Progenitor cell of endocrine pancreas (in vitro differentiated cells): ENCODE measurements at places on chromosomes 12 and 14.
A peak's percentile ranks its signal among the peaks of the same experiment; 100 is the strongest.

DNA sequence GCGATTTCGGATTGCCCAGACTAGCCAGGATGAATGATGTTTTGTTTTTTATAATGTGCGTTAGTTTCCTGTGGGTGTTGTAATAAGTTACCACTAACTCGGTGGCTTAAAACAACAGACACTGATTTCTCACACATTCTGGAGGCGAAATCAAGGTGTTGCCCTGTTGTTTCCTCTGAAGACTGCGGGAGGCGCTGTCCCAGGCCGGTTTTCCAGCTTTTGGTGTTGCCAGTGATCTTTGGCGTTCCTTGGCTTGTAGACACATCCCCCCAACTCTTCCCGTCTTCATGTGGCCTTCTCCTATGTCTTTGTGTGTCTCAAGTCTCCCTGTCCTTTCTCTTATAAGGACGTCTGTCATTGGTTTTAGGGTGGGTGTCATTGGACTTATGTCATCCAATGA is 267.7 kb downstream of the AACS start:
- no peak for DNase-seq
- no peaks in the 10 kb centered on the region for H3K36me3 ChIP-seq
- H3K27ac ChIP-seq = no peak overlapping the region
- peaks cover 47% of the 10 kb centered on the region for H3K27me3 ChIP-seq
- no peaks in the 10 kb centered on the region for H3K4me1 ChIP-seq
- no peak overlapping the region for H3K4me3 ChIP-seq

DNA sequence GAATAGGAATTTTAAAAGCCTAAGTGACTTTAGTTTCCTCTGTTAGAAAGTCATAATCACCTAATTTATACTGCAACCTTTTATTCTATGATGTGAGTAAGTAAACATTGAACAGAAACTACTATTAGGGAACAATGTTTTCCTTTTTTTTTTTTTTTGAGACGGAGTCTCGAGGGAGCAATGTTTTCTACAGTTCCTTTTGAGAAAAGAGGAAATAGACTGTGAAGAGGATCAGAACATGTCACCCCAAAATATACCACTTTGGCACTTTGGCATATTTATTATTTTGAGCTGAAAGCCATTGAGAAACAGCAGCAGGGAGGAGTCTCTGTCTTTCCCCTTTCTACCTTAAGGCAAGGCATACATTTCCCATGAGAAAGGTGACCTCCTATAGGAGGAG is 162.7 kb upstream of the CNOT2 start:
- H3K27me3 ChIP-seq = no peaks in the 10 kb centered on the region
- H3K27ac ChIP-seq = no peak overlapping the region
- H3K36me3 ChIP-seq = no peaks in the 10 kb centered on the region
- no peak overlapping the region for H3K4me3 ChIP-seq
- DNase-seq = no peak

- H3K27me3 ChIP-seq = no peaks in the 10 kb centered on the region
- peaks cover 34% of the 10 kb centered on the region for H3K4me1 ChIP-seq
- peaks cover 2% of the 10 kb centered on the region for H3K36me3 ChIP-seq
- H3K4me3 ChIP-seq = peak overlapping the region; percentile 80
- no peak for DNase-seq
Measured at GRCh38 chr14:60250257-60251035, 1.4 kb downstream of the PPM1A start.

GRCh38 chr14:60760644-60761364 is 26.2 kb downstream of the MNAT1 start:
- peak overlapping the region; percentile 3 for H3K4me3 ChIP-seq
- H3K27ac ChIP-seq = peak overlapping the region; percentile 98
- peaks cover 46% of the 10 kb centered on the region for H3K4me1 ChIP-seq
- DNase-seq = no peak

GRCh38 chr14:101582294-101582693 is 21.0 kb downstream of the DIO3 start:
- no peaks in the 10 kb centered on the region for H3K4me1 ChIP-seq
- no peak for DNase-seq
- no peak overlapping the region for H3K4me3 ChIP-seq

GRCh38 chr12:28027328-28027727 is 54.8 kb upstream of the PTHLH start:
- no peak for DNase-seq
- H3K4me1 ChIP-seq = peaks cover 2% of the 10 kb centered on the region
- H3K36me3 ChIP-seq = no peaks in the 10 kb centered on the region
- H3K27ac ChIP-seq = no peak overlapping the region
- H3K4me3 ChIP-seq = no peak overlapping the region
- H3K27me3 ChIP-seq = no peaks in the 10 kb centered on the region

GRCh38 chr14:96863327-96863985 is 66.3 kb downstream of the VRK1 start:
- no peak overlapping the region for H3K4me3 ChIP-seq
- H3K27me3 ChIP-seq = no peaks in the 10 kb centered on the region
- H3K27ac ChIP-seq = no peak overlapping the region
- no peak for DNase-seq
- peaks cover 13% of the 10 kb centered on the region for H3K4me1 ChIP-seq
- peaks cover 22% of the 10 kb centered on the region for H3K36me3 ChIP-seq
